Activated T-helper 17 cell treated with anti-CD3 and anti-CD28 coated beads, Interleukin-2, amount 50 U/mL, for 72 hours (primary cell): ENCODE measurements at places on chromosomes 7 and 10. TPM values are rescaled to one million over a fixed set of nuclear protein-coding genes. Genes with fewer than 3 reads are reported as not detected.
A peak's percentile ranks its signal among the peaks of the same experiment; 100 is the strongest.

- no peak for ATAC-seq
Measured at GRCh38 chr7:16810112-16810511, 5.3 kb upstream of the AGR2 start.

DNA sequence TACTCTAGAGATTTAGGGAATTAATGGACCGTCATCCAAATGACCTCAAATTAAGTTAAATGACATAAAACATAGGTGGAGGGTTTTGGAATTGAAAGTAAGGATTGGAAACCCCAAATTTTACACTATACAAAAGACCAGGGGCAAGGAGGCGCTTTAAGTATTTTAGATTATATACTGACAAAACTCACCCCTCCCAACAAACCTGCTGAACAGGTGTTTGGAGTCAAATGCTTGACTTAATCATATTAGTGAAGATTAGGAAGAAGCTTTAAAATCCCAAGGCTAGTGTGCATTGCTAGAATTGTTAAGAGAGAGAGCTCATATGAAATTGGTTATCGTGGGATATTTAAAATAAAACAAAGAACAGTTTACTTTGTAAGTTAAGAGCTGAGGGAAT lies at the start of gene GNGT1:
Gene GNGT1 (plus strand): TSS at position 301 of the 400 bp plus-strand sequence. CDS start 180 bp downstream, outside the sequence.
- ATAC-seq = no peak

DNA sequence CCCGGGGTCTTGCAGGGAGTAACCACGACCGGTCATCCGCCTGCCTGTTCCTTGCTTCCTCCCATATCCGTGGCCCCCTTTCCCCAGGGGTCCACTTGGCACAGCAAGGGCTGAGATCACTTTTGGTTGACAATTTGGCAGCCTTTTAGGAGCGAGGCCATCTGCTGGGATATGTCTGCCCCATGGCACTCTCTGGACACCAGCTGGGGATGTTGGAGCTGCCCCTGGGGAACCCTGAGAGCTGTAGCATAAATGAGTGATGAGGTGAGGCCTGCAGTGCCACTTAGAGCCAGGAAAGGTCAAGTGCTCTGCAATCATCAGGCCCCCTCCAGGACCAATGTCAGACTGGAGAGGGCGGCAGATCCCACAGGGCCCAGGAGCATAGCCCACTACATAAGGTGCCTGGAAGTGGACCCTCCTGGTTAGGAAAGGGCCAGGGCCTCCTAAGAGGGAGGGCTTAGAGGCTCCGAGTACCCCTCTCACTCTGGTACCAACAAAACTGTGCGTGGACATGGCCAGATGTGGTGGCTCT lies 92.1 kb downstream of the HIP1 start:
- no peak for ATAC-seq

ZNF804B gene
- not detected for total RNA-seq

- ATAC-seq = no peak
Measured at GRCh38 chr10:4623200-4623599, 202.8 kb upstream of the AKR1E2 start.

- ATAC-seq = no peak
Measured at GRCh38 chr7:22882106-22882505, 59.5 kb upstream of the TOMM7 start.

DNA sequence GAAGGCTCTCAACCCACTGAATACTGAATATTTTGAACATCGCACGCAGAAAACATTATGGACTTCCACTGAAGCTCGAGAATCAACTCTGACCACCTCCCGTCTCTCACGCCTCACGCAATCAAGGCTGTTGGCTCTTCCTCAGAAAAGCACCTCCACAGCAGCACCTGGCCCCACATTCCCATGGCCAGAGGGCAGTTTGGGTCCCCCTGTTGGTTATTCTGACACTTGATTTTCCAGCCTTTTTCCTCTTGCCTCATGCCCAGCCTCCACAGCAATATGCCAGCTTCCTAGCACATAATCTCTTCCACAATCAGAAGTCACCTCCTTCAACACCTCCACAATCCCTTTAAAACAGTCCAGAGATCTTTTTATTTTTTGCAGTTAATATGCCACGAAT lies 55.9 kb downstream of the SVOPL start:
- ATAC-seq = no peak

DRGX gene
- not detected for total RNA-seq

SHH gene
- not detected for total RNA-seq

ASIC3 gene
- total RNA-seq = 9.0 TPM

GPR37 gene
- not detected for total RNA-seq

GRCh38 chr10:77742172-77742571 lies 104.6 kb upstream of the KCNMA1 start:
- no peak for ATAC-seq

DNA sequence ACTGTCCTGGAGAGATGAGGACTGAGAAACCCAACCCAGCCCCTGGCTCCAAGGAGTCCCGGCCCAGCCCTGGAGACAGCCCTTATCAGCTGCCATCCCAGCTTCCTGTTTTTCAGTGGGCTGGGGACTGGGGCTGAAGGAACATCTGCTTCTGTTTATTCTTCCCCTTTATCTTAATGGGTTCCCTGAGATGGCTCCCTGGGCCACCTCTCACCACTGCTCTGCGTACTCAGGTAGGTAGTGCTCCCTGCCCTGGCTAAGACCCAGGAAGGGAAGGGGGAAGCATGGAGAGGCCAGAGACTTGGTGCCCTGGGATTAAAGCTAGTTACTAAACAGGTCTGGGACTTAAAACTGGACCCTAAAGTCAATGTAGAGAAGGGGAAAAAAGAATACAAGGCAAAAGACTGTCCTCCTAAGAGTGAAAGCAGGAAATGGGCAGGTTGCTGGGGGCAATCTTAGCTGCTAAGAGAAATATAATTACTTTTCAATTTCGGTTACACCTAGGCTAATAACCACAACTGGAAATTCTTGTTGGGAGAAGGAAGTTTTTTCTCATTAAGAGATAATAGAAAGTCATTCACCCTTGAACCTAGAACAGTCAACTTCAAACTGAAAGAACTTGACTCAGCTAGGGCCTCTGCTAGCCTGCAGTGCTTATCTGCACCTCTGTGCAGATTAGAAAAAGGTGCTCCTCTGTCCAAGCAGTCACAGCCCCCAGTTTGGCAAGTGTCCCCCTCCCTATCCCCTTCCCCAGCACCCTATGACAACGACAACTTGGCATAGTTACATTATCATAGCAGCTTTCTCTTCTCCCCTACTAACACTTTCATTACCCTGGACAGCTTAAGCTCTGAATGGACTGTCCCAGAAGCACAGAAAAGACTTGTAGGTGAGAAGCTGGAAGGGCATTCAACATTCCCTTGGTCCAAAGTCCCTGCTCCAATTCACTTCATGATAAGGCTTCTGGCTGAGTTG lies 65.6 kb upstream of the KDM7A start:
- ATAC-seq = peak; percentile 90

DNA sequence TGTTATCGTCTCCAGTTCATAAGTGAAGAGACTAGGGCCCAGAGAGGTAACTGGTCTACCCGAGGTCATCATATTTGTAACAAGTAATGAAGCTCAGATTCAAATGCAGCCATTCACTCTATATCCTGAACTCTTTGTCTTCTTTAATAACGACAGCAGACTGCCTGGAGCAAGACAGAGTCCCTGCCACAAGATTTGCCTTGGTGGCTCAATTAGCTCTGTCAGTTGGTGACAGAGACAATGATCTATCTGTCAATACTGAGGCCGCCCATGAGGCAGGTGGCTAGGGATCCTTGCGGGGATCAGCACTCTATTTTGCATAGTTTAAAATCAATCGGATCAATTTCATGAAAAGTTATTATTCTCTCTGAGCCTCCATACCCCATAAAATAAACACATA lies 43.9 kb downstream of the SH3PXD2A start:
- ATAC-seq = no peak

DNA sequence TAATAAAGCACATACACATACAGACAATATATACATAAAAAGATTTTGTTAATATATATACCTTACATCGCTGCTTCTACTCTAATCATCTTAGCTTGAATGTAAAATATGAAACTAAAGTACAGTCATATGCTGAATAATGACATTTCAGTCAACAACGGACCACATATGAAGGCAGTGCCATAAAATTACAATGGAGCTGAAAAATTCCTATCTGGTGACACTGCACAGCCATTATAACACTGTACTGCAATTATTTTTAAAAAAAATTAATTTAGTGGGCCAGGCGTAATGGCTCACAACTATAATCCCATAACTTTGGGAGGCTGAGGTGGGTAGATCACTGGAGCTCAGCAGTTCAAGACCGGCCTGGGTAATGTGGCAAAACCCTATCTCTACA lies 122.3 kb downstream of the JMJD1C start:
- no peak for ATAC-seq

DNA sequence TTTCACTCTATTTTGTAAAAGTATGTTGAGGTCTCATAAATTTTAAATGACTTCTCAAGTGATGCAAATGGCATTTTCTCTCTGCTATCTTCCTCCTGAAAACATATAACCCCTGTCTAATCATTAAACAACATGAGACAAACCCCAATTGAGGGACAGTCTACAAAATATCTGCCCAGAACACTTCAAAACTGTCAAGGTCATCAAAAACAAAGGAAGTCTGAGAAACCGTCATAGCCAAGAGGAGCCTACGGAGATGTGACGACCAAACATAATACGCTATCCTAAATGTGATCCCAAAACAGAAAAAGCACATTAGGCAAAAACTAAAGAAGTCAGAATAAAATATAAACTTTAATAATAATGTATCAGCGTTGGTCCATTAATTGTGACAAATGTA lies 282.3 kb upstream of the SEMA3C start:
- no peak for ATAC-seq

GRCh38 chr10:24115403-24115802 lies 93.5 kb upstream of the KIAA1217 start:
- ATAC-seq = no peak

DNA sequence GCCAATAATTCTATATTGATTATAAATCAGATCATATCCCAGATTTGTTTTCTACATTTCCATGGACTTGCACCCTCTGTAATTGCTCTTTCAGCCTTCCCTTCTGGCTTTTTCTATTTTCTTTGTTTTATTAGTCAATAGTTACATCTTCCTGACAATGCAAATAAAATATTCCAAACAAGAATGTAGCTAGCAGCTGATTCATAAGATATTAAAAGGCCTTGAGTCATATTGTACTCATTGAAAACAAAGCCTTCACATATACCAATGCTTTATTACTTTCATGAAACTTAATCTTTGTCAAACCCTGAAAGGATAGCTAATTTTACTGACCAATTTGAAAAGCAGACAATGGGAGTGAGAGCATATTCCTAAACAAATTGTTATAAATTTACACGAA lies 10.7 kb upstream of the SFMBT2 start:
- ATAC-seq = no peak

MACROH2A2 gene
- total RNA-seq = 2.5 TPM

GRCh38 chr10:98852686-98853085 lies 383.0 kb downstream of the HPSE2 start:
- no peak for ATAC-seq

DNA sequence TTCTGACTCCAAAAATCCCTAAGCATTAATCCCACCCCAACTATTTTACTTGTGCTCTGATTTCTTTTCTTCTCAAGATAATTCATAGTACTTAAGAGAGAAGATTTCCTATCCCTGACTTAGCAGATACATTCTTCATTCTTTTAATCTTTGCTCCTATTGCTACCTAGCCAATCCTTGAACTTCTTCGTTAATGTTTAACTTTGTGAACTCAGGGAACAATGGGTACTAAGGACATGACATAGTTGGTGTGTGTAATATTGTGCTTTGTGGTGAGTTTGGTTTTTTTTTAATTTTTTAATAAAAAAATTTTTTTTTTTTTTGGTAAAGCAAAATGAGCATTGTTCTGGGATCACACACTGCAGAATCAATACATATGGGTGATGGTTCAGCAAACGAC lies 166.2 kb downstream of the CHCHD3 start:
- ATAC-seq = no peak

HACD1 gene
- total RNA-seq = 1.6 TPM

GRCh38 chr10:86361156-86362128 lies 5.2 kb downstream of the GRID1 start:
- no peak for ATAC-seq

DNA sequence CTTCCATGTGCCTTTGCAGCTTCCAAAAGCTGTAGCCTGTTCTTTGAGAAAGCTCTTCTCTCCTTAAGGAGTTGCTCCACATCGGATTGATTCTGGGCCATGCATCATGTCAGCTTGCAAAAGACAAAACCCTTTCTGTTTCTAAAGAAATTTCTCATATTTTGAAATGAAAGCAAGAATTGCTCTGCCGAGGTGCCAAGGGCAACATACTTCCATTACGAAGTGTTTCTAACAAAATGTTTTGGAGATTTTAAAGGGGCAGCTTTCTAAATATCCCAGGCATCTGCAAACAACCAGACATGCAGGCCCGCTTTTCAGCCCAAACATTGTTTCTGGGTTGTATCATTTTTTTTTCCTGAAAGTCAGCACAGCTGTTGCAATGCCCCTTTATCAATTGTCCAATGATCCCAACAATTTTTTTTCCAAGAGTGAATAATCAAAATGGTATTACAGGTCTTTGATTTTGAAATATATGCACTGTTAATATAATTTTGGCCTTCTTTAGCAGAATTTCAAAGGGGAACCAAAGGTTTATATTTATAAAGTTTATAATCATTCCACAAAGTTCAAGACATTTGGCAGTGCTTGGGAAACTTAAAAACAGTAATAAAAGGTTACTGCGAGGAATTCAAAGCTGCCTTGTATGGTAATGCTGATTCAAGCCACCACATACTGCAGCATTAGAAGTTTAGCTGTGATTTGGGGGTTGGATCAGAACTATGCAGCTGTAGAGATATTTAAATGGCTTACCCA lies 61.0 kb downstream of the TES start:
- ATAC-seq = no peak

DNA sequence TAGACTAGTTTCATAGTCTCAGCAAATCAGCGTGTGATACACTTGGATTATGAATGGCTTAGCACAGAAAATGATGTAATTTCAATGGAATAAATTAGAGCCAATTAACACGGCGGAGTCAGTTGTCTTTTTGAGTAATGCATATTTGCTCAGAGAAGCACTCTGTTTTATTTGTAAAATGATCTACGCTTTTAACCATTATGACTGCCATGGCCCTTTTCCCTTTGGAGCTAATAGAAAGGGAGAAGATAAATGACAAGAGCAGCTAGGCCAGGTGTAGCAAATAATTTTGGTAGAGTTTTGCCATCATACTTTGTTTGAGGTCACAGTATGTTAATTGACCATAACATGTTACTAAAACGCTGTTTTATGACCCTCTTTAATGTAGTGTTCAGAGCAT lies 86.8 kb downstream of the GPR158 start:
- ATAC-seq = no peak

GRCh38 chr10:47331954-47332353 lies 9.7 kb downstream of the GDF2 start:
- no peak for ATAC-seq

GRCh38 chr10:72563327-72563932 lies 62.4 kb downstream of the MICU1 start:
- peak; percentile 85 for ATAC-seq

DMTF1 gene
- total RNA-seq = 90.4 TPM

- ATAC-seq = no peak
Measured at GRCh38 chr10:118835682-118836326, 81.0 kb upstream of the CACUL1 start.

- ATAC-seq = no peak
Measured at GRCh38 chr10:120719333-120719732, 131.8 kb upstream of the WDR11 start.

- ATAC-seq = no peak
Measured at GRCh38 chr7:117750612-117751563, 122.4 kb downstream of the CTTNBP2 start.

GRCh38 chr10:77290528-77291155 lies 347.0 kb downstream of the KCNMA1 start:
- no peak for ATAC-seq

TMEM26 gene
- total RNA-seq = not detected
